A549 treated with RU486 at 1 μM for 4 hours (cell line): ENCODE measurements at places on chromosomes 12 and 14. TPM values are rescaled to one million over a fixed set of nuclear protein-coding genes. Genes with fewer than 3 reads are reported as not detected.

USP44 gene
- total RNA-seq = 0.09 to 0.18 TPM (median 0.12 TPM) in 4 of 5 replicates, not detected in the other

LTB4R gene
- total RNA-seq = 3.7 to 6.6 TPM (median 6.4 TPM) in 5 replicates

PPP1R3E gene
- 3.5 to 6.1 TPM (median 4.6 TPM) in 5 replicates for total RNA-seq

CEBPE gene
- total RNA-seq = not detected in 5 replicates

LRFN5 gene
- not detected in 5 replicates for total RNA-seq

SLC22A17 gene
- 5.2 to 8.9 TPM (median 6.8 TPM) in 5 replicates for total RNA-seq

TMED10 gene
- 253 to 294 TPM (median 266 TPM) in 5 replicates for total RNA-seq

KCNC2 gene
- total RNA-seq = not detected in 5 replicates

WBP11 gene
- 46.8 to 52.0 TPM (median 50.0 TPM) in 5 replicates for total RNA-seq

CCDC177 gene
- total RNA-seq = not detected in 5 replicates

TAS2R19 gene
- total RNA-seq = 0.16 TPM in 1 of 5 replicates, not detected in the others

HCAR2 gene
- total RNA-seq = 0.11 to 0.32 TPM (median 0.20 TPM) in 5 replicates

MMP17 gene
- total RNA-seq = 5.9 to 12.4 TPM (median 12.2 TPM) in 5 replicates

DPPA3 gene
- not detected in 5 replicates for total RNA-seq

SDR39U1 gene
- total RNA-seq = 42.7 to 56.3 TPM (median 47.4 TPM) in 5 replicates

CLEC2D gene
- 0.46 to 1.1 TPM (median 0.63 TPM) in 5 replicates for total RNA-seq

HOXC6 gene
- total RNA-seq = 4.2 to 5.4 TPM (median 4.5 TPM) in 5 replicates

GDF3 gene
- not detected in 5 replicates for total RNA-seq

KRT75 gene
- total RNA-seq = 0.11 to 0.35 TPM (median 0.24 TPM) in 5 replicates

VDR gene
- total RNA-seq = 2.8 to 3.6 TPM (median 3.0 TPM) in 5 replicates

CAPZA3 gene
- not detected in 5 replicates for total RNA-seq

RNASE1 gene
- total RNA-seq = 0.38 to 0.50 TPM (median 0.45 TPM) in 3 of 5 replicates, not detected in the others

DPF3 gene
- 0.13 to 0.61 TPM (median 0.23 TPM) in 5 replicates for total RNA-seq

AKAP3 gene
- 0.03 to 0.41 TPM (median 0.29 TPM) in 4 of 5 replicates, not detected in the other for total RNA-seq

OTOGL gene
- 0.02 TPM in 1 of 5 replicates, not detected in the others for total RNA-seq

NAV3 gene
- 11.0 to 16.6 TPM (median 14.1 TPM) in 5 replicates for total RNA-seq

HOXC10 gene
- total RNA-seq = 2.2 to 5.4 TPM (median 2.6 TPM) in 5 replicates

DLGAP5 gene
- 19.2 to 42.0 TPM (median 33.7 TPM) in 5 replicates for total RNA-seq

PPP1R36 gene
- 0.22 to 0.61 TPM (median 0.24 TPM) in 5 replicates for total RNA-seq

DTX1 gene
- total RNA-seq = 0.42 to 0.82 TPM (median 0.57 TPM) in 5 replicates

MYL2 gene
- total RNA-seq = 0.25 to 0.27 TPM in 2 of 5 replicates, not detected in the others

PLD4 gene
- not detected in 5 replicates for total RNA-seq

SLC6A13 gene
- total RNA-seq = 0.11 to 0.62 TPM (median 0.37 TPM) in 5 replicates

RNFT2 gene
- total RNA-seq = 2.1 to 3.5 TPM (median 2.2 TPM) in 5 replicates

ART4 gene
- 0.16 TPM in 1 of 5 replicates, not detected in the others for total RNA-seq

JAG2 gene
- total RNA-seq = 13.6 to 24.8 TPM (median 23.0 TPM) in 5 replicates

ALG10 gene
- total RNA-seq = 3.0 to 6.1 TPM (median 4.9 TPM) in 5 replicates

AQP5 gene
- total RNA-seq = not detected in 5 replicates

FAM222A gene
- 3.8 to 7.3 TPM (median 5.8 TPM) in 5 replicates for total RNA-seq

PIK3C2G gene
- total RNA-seq = not detected in 5 replicates

CLEC7A gene
- not detected in 5 replicates for total RNA-seq
